ENCODE measurements at places on chromosomes 7 and 10.

- DNase-seq = no peak
These were observed 640.7 kb upstream of the PCDH15 start for GRCh38 chr10:55441777-55442176.

- DNase-seq = peak; percentile 38
These were observed 85.3 kb downstream of the LYZL1 start for GRCh38 chr10:29374162-29374561.

GRCh38 chr10:6958254-6958653, 378.2 kb upstream of the PRKCQ start:
- DNase-seq = no peak

DNA sequence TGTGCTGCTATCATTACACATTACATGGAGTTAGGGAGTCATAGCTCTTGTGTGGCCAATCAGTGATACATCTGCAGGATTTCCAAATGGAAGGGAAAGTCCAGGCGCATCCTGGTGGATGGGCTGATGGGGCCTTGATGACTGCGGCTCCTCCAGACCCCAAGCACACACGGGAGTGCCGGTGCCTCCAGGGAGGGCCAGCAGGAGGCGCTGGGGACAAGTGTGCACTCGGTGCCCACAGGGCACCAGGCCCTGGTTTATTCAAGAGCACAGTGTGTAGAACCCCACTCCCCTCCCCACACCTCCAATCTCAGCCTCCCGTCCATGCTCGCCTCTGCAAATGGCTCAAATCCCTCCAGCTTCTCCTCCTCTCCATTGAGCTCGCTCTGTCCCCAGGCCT, 243.9 kb downstream of the USP6NL start:
- DNase-seq = no peak
